HFF-Myc (cell line): ENCODE measurements at places on chromosomes 12 and 14.

- no peak for DNase-seq
Observed at GRCh38 chr14:95327558-95328374, 8.1 kb upstream of the CLMN start.

DNA sequence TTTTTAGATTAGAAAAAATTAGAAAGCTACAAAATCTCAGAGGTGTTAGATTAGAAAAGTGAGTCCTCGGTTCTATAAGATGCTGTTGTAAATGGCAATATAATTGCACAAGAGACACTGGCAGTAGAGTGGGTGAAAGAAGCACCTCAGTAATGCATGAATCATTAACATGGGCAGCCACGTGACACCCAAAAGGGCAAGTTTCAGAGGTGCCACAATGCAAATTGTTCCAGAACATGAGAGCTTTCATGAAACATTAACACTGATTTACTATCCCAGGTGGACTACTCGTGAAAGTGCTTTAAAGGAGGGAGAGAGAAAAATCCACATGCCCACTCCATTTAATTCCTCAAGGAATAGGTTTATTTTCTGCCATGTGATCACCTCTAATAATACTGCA lies 108.4 kb downstream of the PTPRR start:
- no peak for DNase-seq

DNA sequence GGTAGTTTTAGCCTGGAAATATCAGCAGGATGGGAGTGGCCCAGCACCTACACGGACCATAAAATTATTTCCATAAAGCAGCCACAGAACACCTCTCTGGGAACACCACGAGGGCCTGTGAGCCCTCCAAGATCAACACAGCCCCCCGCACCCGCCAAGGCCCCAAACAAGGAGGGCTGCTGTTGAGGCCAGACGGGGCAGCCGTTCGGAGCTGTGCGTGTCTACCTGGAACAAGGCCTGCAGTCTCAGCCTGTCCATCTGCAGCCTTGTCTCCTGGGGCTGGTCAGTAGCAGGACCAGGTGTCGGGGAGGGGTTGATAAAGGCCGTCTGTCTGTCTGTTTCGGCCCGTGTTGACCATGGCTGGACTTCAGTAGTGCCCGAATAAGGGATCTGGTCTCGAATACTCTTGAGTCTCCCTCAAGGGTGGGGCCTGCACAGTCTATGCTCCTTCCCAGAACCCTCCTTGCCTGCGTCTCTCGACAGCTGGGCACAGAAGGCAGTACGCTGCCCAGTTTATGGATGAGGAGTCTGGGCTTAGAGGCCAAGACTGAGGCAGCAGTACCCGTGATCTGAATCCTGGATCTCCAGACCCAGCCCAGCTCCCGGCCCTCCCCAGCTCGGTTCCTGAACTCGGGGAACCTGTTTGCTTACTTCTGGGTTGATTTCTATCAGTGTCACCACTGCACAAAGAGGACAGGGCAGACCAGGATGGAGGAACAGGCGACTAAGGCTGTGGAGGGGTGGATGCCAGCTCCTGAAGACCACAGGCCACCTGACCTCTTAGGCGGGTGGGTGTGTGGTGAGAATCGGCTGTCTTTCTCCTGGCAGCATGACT lies 23.1 kb upstream of the DLK1 start:
- no peak for DNase-seq

DNA sequence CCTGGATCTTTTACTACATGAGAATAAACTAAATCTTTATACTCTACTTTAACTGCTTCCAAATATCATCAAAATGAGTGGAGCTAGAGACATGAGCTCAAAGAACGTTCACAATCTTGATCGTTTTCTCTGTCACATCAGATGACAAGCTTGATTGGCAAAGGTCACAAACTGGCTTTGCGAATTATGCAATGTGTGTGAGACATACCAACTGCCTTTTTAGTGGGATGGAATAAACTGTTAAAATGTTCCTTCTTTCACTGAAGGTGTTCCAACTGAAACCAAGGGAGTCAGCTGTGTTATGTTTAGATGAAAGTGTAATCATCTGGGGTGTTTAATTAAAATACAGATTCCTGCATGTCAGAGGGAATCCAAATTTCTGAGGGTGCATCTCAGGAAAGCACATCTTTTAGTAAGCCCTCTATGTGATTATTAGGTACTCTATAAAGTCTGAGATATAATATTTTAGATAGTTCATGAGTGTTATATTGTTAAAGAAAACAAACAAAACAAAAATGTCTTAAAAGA lies 21.9 kb downstream of the KITLG start:
- no peak for DNase-seq

- DNase-seq, result no peak
Observed at GRCh38 chr14:100076133-100076532, 10.9 kb downstream of the EVL start.

DNA sequence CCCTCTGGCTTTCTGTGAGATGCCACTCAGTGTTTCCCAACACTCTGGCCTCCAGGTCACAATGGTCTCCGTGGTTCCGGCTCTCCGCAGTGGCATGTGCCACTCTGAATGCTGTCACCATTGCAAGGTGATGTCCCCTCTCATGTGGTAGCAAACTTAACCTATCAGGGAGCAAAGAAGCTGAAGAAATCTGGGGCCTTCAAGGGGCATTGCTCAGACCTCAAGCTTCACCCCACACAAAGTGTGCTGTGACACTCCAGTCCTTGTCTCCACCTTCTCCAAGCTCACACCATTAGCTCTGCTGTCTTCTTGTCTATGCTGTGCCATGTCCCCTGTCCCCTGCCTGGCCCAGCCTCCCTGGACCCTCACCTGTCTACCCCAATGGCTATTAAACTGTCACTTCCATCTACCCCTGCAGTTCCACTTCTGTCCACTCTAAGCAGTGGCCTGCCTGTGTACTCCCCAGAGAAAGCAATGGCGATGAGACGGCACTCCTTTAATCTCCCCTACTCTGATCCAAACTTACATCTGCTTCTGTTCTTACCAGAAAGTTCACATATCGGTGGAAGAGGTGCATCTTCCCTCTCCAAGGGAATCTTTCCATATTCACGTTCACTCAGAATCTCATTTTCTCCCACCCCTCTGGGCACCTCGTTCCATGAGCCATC lies 93.7 kb downstream of the DHRS2 start:
- no peak for DNase-seq

GRCh38 chr12:67382241-67382871 lies 113.2 kb downstream of the CAND1 start:
- DNase-seq, result no peak

- no peak for DNase-seq
Observed at GRCh38 chr12:108576660-108577234, 14.4 kb downstream of the ISCU start.

- DNase-seq, result no peak
Observed at GRCh38 chr12:113088971-113089756, 32.6 kb downstream of the DTX1 start.

DNA sequence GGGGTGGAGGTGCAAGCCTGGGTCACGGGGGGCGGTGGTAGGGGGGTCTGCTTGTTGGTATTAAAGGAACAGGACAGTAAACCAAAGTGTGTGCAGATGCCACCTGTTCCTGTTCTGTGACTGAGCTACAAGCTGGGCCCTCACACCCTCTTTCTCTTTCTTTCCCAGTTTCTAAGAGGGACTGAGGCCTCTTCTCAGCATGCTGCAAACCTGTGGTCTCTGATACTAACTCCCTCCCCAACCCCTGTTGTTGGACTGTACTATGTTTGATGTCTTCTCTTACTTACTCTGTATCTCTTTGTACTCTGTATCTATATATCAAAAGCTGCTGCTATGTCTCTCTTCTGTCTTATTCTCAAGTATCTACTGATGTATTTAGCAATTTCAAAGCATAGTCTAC lies 6.9 kb upstream of the PIP4K2C start:
- DNase-seq, result no peak

- DNase-seq, result no peak
Observed at GRCh38 chr14:50521912-50522341, 10.4 kb downstream of the MAP4K5 start.

GRCh38 chr12:119440803-119441360 lies 106.4 kb downstream of the CCDC60 start:
- no peak for DNase-seq

DNA sequence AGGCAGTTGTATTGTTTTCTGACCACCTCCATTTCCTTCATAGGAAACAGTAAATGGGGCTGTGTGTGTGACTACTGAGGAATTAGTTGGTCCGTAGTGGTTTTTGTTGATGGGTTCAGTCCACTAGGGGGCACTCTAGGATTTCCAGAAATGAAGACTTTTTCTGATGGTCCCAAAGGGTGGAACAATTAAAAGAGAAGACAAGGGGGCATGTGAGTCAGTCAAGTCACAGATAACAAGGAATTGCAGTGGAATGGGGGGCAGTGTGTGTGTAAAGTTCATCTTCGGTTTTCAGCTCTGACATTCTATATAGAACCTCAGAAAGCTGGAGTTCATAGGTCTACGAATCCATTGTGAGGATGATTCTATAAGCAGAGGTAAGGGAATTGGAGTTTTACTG lies 186.6 kb upstream of the OR4E1 start:
- DNase-seq, result no peak

DNA sequence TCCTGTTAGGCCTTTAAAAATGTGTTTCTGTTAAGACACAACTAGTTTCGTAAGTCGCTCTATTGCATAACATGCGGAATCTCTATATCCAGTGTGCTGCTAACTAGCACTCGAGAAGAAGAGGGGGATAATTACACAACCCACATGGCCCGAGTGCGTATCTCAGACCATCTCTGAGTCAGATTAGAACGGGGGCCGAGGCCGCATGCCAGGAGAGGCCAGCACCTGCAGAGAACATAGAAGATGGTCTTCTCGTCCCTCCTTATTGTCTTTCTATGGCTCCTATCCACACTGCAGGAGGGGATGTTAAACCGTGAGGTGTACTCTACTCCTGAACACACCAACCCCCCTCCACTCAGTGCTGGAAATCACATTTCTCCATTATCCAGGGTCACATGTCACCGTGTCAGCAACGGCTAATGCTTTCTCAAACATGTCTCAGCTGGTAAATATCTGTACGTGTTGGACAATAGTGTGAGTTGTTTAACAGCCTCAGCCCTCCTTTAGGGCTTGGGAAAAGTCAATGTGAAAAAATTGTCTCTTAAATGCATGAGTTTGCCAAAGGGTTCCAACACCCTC lies 56.3 kb downstream of the CCDC88C start:
- DNase-seq, result no peak

GRCh38 chr12:100987552-100988521 lies 193.3 kb downstream of the ANO4 start:
- peak; percentile 24 for DNase-seq

GRCh38 chr14:63192085-63192484 lies 12.2 kb upstream of the RHOJ start:
- DNase-seq, result no peak

DNA sequence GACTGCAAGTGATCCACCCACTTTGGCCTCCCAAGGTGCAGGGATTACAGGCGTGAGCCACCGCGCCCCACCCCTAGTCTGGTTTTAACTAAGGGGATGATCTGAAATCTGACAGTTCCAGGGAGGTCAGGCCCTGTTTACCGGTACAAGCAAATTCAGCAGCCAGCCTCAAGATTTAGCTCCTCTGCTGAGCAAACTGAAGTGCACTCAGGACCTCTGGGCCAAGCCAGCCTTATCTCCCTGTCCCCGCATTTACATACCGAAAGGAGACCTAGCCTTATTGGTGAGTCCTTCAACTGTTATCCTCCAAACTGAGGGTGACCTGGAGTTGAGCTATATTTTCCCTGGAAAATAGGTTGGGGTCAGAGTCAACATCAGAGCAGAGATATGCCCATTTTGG lies 835 bp upstream of the ABHD4 start:
- no peak for DNase-seq

DNA sequence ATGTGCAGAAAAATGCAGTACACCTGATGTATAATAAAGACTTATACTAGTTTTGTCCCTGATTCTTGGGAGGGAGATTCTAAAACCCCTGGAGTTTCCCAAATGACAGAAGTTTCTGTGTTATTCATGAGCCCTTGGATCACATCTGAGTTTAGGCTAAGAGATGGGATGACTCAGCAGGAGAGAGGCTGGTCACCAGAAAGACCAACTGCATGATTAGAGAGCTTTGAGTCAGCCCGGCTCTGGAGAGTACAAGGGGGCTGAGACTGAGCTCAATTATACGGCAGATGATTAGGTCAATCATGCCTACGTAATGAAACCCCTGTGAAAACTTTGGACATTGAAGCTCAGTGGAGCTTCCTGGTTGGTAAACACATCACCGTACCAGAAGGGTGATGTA lies 174.2 kb downstream of the SSPN start:
- peak; percentile 50 for DNase-seq

GRCh38 chr12:72612171-72612570 lies 340.0 kb downstream of the TRHDE start:
- peak; percentile 56 for DNase-seq

DNA sequence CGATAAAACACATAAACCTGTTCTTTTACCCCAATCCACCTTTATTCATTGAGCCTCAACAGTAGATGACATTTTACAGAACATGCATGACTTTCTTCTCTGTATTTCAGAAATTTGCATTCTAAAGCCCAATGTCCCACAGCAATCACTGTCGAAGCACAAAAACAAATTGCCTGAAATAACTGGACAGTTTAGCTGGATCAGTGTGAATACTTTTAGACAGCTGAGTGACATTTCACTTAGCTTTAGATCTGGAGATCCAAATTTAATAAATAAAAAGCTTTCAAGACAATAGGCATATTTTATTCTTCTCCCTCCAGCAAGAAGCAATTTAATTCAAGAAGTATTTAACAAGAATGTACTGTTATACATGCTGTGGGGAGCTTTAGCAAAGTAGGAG lies 109.1 kb upstream of the FSCB start:
- DNase-seq, result no peak

DNA sequence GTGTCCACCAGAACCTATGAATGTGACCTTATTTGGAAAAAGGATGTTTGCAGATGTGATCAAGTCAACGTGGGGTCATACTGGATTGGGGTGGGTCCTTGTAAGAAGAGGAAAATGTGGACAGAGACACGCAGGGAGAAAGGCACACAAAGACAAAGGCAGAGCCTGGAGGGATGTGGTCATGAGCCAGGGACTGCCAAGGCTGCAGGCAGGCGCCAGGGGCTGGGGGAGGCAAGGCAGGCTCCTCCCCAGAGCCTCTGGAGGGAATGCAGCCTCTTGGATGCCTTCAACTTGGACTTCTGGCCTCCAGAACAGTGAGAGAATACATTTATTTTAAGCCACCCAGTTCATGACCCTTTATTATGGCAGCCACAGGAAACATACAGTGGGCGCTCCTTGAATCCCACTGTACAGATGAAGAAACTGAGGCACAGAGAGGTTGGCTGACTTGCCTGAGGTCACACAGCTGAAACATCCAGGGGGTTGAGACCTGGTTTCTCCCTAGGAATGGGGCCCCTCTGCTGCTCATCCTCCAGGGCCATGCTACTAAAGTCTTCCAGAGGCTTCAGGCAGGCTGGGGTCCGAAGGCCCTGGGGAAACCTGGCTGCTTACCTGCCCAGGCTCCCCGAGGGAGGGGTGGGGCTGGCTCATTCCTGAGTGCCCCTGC lies 99.7 kb downstream of the RFLNA start:
- no peak for DNase-seq

- DNase-seq, result no peak
Observed at GRCh38 chr14:58151133-58152013, 640 bp downstream of the ARMH4 start.

GRCh38 chr12:124162151-124163110 lies 132.5 kb upstream of the RFLNA start:
- no peak for DNase-seq

- no peak for DNase-seq
Observed at GRCh38 chr12:977156-977555, 13.9 kb upstream of the ERC1 start.
